ENCODE measurements at places on chromosomes 3 and 15.

- no peak for DNase-seq
Measured at GRCh38 chr15:95086531-95087252, 855.3 kb downstream of the MCTP2 start.

GRCh38 chr3:56976651-56977560, 83.6 kb upstream of the SPATA12 start:
- DNase-seq, result peak; percentile 62

DNA sequence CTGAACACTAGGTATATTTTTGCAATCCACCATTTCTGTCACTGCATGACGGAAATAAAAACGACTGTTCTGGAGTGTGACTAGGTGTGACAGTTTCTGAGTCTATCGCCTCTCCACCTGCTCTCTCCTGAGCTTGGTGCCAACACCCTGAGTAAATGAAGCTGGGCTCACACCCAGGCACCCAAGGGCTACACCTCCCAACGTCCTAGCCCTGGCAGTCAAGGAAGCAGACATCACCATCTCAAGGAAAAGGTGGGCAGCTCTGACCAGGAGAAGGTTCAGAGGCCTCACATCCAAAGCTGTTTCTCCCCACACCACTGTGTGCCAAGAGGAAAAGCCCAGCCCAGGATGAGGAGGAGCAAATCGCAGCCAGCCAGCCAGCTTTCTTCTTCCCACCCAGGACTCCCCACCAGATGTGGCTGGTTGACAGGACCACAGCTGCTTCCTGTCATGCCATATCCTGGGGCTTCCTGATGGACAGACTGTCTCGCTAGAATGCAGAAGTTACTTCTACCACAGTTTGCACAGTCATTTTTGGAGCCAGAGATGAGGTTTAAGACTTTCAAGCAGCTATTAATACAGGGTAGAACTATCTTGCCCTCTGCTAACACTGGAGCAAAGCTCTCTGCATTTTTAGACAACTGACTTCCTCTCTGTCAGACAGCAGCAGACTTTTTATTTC, 3.3 kb downstream of the SCAMP2 start:
- no peak for DNase-seq

- no peak for DNase-seq
Measured at GRCh38 chr15:43911235-43911781, 84.5 kb downstream of the WDR76 start.

DNA sequence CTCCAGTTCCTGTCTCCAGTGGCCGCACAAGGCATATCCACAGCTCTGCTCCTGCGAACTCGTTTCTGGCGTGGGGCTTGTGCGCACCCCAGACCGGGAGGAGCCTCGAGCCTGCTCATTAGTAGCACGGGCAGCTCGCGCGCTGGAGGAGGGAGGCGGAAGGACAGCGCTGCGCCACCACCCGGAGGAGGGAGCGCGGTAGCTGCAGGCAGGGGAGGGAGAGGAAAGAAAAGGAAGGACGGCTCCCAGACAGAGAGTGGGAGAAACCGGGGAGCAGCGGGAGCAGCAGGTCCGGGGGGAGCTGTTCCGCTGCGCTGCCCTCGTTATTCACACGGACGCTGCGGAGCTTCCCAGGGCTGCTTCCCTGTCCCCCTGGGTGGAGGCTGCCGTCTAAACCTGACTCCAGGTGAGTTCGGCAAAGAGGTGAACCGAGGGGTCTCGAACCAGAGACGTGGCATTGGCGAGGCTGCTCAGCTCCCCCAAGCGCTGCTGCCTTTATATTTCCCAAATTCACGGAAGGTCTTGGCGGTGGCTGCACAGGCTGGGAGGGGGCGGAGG, 121.3 kb upstream of the ZNF717 start:
- peak; percentile 84 for DNase-seq

DNA sequence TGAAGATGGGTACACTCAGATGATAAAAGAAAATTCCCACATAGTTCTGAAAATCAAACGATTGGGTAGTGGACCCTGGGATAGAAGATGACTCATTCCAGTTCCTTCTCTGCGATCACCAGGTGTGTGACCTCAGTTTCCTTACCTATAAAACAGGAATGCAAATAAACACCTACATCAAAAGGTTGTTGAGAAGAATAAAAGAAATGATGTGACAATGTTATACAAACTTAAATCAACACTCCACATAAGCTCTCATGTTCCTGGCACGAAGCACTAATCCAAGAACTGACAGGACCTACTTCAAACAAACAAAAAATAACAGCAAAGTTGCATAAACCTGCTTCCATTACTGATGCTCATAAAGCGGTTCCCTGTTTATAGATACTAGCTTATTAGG, 69.2 kb downstream of the RORA start:
- no peak for DNase-seq

- no peak for DNase-seq
Measured at GRCh38 chr3:53199834-53200233, 38.8 kb downstream of the PRKCD start.

- no peak for DNase-seq
Measured at GRCh38 chr3:158420654-158421396, 150.2 kb upstream of the MLF1 start.

DNA sequence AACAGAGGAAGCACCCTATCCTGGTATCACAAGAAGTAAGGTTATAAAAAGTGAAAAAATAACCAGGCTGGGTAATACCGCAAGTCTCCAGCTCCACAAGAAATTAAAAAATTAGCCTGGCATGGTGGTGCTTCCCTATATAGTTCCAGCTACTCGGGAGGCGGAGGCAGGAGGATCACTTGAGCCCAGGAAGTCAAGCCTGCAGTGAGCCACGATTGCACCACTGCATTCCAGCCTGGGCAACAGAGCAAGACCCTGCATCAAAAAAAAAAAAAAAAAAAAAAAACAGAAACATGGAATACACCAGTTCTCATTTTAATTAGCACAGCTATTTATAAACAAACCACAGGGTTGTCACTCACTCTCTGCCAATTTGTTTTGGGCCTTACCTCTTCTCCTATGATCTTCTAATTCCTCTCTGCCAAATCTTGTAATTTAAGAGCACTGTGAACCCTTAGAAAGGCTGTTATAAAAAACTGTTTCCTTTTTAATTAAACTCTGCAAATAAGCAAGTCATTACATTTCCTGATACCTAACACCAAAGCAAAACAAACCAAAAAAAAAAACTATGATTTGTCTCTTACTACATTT, 22.6 kb downstream of the DCUN1D1 start:
- DNase-seq, result no peak

- DNase-seq, result no peak
Measured at GRCh38 chr3:171055336-171056178, 29.0 kb upstream of the SLC2A2 start.

- no peak for DNase-seq
Measured at GRCh38 chr3:62214850-62215249, 158.5 kb downstream of the FEZF2 start.

DNA sequence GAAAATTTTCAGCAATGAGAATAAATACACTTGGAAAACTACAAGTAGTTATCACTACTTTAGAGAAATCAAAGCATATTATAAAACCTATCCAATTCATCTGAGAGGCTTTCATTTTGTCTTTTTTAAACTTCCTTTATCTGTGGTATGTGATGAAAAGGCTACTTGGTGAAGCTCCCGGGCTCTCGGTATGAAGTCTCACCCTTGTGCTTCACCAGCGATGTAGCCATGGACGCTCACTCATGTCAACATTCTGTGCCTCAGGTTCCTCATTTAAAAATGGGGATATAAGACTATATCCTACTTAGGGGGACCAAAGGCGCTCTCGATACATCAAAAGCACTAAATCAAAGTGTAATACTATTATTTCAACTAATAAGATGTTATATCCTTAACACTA, 14.9 kb downstream of the SATB1 start:
- DNase-seq, result no peak

DNA sequence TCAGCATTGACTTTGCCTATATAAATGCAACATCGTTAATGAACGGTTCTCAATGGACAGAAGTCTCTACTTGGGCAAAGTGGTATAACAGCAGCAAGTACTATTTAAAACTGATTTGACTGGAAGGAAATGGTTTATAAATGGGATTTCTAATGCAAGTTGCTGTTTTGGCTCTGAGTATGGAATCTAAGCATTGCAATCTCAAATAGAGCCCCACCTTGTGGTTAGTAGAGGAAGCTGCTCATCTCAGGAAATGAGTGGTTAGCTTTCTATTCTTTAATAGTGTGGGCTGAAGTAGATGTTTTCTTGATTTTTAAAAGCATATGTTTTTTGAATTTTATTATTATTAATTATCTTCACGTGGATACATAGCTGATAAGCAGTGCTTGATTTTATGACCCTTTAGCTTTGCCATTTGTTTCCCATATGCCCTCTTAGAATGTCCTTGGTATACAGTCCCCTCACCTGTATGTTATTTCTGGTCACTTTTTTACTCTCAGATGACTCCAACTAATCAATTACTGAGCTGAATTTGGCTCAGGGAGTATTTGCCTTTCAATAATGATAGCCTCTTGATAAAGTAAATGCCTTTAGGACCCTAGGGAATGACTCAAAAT, 67.1 kb downstream of the OXSM start:
- no peak for DNase-seq

GRCh38 chr15:51303462-51303980, 34.9 kb downstream of the CYP19A1 start:
- DNase-seq, result no peak

DNA sequence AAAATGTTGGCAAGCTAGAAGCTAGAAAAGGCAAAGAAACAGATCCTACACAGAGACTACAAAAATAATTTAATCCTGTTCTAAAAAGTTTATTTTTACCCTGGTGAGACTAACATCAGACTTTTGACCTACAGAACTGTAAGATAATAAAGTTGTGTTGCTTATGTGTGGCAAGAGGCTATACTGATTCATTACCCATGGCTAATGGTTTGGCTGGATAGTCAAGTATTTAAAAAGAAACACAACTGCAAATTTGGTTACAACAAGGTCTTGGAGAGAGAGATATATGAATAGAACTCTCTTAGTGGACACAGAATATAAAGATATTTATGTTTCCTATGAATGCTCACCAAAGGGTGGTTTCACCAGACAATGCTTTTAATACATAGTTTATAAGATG, 364.2 kb upstream of the PLSCR5 start:
- DNase-seq, result no peak

GRCh38 chr3:109559389-109559788, 222.0 kb upstream of the DPPA4 start:
- DNase-seq, result no peak

GRCh38 chr15:65336493-65337435, 32.3 kb downstream of the RNU5B-1 start:
- peak; percentile 73 for DNase-seq

- no peak for DNase-seq
Measured at GRCh38 chr3:30455840-30456239, 150.6 kb upstream of the TGFBR2 start.

DNA sequence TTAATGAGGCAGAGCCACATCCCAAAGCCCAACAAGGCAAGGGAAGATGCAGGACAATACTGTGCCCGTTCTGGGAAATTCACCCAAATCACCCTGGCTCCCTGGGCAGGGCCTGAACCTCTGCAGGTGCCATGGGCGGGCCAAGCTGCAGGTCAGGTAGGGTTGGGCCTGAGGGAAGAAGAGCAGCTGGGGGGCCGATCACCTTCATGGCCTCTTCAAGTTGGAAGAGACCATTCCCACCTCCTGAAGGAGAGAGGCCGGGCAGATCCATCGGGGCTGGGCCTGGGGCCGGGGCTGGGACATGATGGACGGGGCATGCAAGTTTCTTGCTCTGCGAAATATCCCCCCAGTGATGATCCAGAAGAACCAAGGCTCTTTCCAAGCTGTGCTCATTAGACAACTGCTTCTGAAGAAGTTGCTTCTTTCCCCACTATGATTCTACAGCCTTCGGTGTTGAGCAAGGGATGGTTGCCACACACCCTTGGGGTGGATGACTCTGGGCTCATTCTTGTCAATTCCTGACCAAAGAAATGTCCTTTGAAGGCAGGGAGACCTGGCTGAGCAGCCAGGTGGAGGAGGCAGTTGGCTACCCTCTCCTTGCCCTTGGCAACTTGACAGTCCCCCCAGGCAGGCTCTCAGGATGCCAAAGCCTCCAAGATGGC, 38.2 kb downstream of the KLHL25 start:
- no peak for DNase-seq

DNA sequence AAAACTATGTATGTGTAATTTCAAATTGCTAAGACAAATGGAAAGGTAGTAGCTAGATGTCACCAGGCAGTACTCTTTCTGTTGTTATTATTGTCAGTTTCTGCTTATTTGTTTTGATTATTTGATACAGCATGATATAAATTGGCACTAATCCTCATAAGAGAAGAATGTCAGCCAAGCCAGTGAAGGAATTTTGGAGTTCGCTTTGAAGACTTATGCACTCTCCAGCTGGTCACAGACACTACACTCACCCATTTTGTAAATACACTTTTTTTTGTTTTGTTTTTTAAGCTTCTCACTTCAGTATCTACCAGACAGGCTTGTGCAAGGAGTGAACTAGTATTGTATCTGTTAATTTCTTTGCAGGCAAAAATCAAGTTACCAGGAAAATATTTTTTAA, 180.2 kb upstream of the TTC14 start:
- no peak for DNase-seq

DNA sequence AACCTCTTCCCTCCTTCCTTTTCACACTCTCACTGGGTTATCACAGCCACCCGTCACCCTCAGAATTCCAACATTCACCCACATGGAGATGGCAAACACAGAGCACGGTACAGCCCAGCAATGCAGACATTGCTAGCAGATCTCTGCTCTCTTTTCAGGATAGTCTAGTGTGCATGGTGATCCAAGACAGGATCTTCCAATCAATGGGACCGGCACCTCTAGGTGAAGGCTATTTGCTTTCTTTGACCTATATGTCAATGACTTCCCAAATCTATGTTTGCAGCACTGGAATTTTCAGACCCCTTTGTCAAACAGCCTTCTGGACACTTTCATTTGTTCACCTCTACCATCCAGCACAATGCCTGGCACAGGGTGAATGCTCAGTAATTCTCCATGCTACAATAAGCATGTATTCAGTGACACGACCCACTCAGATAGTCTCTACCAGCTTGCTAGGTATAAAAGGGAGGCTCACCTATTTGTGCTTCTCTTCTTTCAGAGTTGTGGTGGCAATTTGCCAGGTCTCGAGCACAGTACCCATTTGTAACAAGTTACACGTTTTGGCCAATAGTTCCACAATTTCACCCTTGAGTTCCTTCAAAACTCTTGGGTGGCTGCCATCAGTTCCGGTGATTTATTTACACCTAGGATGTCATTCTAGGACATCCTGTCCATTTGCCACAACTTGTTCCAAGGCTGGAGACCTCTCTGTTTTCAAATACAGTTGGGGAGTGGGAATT, 279.1 kb upstream of the ICE2 start:
- no peak for DNase-seq

- DNase-seq, result no peak
Measured at GRCh38 chr15:73806698-73807483, 53.7 kb upstream of the INSYN1 start.

- no peak for DNase-seq
Measured at GRCh38 chr15:87739081-87739480, 517.5 kb downstream of the NTRK3 start.

DNA sequence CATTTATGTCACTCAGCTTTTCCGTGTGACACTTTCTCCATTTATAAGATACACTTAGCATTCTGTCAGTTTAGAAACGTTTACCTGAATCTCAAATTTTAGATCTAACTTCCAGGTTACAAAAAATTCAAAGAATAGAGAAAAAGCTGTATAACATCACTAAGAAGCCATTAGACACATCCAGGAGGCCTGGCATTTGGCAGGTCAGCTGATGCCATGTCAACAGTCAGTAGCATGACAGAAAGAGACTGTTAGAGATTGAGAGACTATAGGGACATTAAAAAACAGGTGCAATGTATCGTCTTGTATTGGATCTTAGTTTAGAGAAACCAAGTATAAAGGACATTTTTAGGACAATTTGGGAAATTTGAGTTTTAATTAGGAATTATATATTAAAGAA, 53.4 kb upstream of the ATOSA start:
- no peak for DNase-seq
